BE2C (cell line): ENCODE measurements at places on chromosomes 2 and 18.
A peak's percentile ranks its signal among the peaks of the same experiment; 100 is the strongest.

- DNase-seq, result no peak
These were observed 44.7 kb downstream of the MARCO start for GRCh38 chr2:118986738-118987137.

DNA sequence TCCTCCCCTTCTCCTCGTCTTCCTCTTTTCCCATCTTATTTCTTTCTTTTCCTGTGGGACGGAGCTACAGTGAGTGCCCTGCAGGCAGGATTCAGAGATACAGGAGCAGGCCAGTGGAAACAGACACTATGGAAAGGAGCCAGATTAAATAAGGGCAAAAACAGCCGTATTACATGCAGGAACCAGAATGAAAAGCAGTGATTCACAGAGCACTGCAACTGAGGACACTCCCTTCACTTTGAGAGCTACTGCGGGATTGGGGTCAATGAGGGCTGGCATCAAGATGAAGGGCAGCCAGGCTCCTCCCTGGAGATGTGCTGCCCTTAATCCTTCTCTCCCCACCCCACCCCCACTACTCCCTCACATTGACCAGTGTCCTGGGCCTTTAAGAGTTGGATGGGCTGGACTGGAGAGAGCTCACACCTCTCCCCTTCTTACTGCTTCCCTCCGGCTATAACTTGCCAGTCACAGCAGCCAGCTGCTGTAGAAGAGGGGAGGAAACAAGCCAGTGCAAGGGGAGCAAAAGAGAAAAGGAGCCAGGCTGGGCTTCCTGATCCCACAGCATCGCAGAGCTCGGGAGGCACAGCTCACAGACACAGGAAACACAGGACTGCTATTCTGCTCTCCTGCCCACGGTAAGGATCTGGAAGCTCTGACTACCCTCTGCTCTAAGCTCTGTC lies at the start of gene PLCD4:
PLCD4 (plus strand) TSS at position 464 of the 680 bp plus-strand sequence. CDS start 7,841 bp downstream, outside the sequence.
- DNase-seq, result peak; percentile 89

GRCh38 chr18:79738041-79738461 lies 58.4 kb downstream of the CTDP1 start:
- DNase-seq, result no peak

- no peak for DNase-seq
These were observed 199.4 kb downstream of the LRRTM1 start for GRCh38 chr2:80105015-80105640.

DNA sequence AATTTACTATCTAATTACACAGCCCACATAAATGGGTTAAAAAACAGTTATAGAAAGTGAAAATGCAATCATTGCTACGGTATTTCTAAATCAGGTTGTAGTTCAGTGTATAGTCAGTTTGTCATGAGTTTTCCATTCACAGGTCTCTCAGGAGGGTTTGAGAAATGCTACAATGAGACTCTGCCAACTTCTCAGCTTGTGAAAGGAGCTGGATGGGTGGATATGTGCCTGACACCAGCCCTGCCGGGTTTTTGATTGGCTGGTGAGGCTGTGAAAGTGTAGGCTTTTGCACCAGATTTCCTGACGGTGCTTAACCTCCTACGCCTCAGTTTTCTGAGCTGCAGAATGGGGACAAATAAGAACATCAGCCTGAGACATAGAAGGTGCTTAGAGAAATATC lies 102.6 kb upstream of the SMIM21 start:
- no peak for DNase-seq

DNA sequence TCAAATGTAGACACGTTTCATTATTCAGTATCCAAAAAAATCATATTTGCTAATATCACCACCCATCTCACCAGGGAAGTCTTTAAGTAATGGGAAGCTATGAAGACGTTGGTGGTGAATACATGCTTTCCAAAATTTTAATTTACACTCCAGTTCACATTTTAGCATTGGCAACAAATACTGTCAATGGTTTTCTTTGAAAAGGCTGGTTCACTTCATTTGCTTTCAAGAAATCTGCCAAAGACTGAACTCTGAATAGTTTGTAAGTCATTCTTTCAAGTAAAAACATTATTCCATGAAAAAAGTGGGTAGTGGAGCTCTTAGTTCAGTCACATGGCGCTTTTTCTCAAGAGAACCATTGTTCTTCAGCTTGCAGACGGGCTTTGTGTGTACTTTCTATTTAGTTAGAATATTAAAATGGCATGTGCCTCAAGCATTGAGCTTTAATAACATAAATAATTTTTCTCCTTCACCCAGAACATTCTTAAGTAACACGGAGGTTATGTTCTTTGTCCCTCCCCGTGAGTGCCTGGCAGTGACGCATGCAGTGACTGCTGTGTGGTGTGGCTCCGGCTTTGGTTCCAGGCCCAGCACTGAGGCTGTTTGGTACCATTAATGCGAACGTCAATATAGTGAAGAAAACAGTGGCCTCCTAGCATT lies 300.0 kb upstream of the HDAC4 start:
- DNase-seq, result no peak

DNA sequence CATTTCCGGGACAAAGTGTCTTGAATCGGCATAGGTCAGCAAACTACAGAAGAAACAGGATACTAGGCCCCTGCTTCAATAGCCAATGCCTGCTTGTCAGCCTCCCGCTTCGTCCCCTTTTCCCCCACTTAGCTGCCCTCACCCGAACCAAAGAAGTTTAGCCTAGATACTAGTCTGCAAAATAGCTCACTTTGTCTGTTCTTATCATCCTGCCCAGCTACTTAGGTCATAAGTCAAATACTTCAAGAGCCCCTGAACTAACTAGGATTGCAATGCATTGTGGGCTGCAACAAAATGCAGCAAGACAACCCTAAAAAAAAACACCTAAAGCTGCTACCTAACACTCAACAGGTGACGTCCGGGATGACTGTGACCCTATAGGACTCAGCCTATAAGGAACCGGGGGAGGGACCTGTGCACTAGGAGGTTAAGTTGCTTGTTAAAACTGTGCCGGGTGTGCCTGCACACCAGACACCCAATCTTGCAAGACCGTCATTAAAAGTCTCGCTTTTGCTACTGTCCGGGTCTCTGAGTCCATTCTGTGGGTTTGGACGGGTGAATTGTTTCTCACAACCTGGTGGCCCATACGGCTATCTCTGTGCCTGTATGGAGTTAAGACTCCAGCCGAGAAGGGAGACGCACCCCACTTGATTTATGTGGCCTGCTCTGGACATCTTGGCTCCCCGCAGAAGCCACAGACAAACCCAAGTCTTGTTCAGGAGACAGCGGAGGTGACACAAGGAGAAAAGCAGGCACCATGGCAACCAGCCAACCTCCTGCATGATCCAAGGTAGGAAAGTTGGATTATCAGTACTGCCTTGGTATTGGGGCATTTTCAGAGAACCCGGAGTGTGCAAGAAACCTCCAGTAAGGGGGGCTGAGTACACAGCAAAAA lies 105.9 kb downstream of the HIBCH start:
- DNase-seq, result no peak

GRCh38 chr2:168620554-168620953 lies 164.5 kb downstream of the CERS6 start:
- no peak for DNase-seq

DNA sequence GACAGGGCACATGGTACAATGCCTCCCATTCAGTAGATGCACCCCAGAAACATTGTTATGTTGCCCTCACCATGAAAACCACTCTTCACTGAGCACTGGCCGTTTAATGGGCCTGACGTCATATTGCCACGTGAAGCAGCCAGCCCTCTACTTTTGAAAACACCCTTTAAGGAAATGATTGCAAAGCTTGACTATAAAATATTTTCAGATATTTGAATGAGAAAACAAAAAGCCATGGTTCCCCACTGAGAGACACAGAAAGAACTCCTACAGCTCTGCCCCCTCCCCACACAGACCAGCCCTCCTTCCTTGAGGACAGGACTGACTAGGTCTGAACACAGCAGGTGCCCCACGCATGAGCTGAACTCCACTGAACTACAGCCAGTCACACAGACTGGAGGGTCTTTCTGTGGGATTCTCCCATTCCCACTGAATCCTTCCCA lies 349.1 kb downstream of the ANAPC1 start:
- no peak for DNase-seq

- DNase-seq, result no peak
These were observed 14.7 kb downstream of the CYP27A1 start for GRCh38 chr2:218796691-218797090.

DNA sequence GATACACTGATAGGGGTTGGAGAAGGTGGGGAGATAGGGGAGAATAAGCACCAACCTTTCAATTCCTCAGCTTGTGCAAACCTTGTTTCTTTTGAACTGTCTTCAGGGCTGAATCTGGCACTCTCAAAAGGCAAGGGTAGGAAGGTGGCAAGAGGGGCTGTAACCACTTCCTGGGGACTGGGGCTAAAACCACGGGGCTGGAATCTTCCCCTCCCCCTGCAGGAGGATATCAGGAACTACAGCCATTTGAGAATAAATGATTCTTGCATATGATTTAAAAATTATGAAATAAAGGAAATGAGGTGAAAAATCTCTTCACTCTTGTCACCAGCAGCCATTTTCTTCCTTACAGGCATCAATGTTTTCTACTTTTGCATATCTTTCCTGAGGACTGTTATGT lies 50.8 kb downstream of the ATOH8 start:
- DNase-seq, result no peak

- DNase-seq, result no peak
These were observed 794.5 kb downstream of the DSC3 start for GRCh38 chr18:30248056-30248455.

DNA sequence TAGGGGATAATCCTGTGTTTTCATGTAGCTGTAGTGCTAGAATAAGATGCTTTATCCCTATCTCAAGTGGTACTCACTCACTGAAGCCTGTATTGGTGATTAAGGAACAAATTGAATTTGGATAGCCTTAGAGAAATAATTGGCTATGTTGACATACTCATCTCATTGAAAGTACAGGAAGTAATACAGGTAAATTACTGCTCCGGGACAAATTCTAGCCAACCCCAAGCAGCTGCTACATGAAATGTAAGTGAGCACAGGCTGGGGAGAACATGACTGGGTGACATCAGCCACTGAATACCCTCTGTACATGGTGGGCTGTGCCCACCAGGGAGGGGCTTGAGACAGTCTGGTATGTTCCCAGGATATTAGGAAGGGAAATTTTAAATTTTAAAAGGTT lies 188.4 kb upstream of the RASGRP3 start:
- no peak for DNase-seq

DNA sequence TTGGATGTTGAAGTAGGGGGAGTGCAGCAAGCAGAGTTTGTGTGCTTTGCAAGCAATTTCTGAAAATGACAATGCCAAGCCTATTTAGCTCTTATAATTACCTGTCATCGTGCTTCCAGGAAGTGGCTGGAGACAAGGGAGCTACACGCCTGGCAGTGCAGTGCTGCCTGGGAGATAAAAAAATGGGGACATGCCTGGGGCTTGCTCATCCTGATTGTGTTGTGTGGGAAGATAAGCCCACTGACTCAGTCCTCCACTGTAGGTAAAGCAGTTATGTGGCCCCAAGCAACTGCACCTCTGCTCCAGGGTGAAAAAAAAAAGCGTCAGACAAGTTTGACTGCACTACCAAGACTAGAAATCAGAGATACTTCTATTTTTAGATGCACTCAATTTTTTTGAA lies 396.9 kb upstream of the NXPH2 start:
- peak; percentile 68 for DNase-seq

- DNase-seq, result peak; percentile 70
These were observed 11.7 kb upstream of the ACYP2 start for GRCh38 chr2:54103454-54104314.

GRCh38 chr18:2878656-2879330 lies 32.0 kb downstream of the EMILIN2 start:
- peak; percentile 37 for DNase-seq
